GM23338 (cell line): ENCODE measurements at places on chromosomes 16 and 17.

- peak; percentile 53 for DNase-seq
Observed at GRCh38 chr17:43900858-43901754, 6.2 kb downstream of the MPP2 start.

GRCh38 chr17:9150446-9151090 lies 129.3 kb downstream of the NTN1 start:
- no peak for DNase-seq

DNA sequence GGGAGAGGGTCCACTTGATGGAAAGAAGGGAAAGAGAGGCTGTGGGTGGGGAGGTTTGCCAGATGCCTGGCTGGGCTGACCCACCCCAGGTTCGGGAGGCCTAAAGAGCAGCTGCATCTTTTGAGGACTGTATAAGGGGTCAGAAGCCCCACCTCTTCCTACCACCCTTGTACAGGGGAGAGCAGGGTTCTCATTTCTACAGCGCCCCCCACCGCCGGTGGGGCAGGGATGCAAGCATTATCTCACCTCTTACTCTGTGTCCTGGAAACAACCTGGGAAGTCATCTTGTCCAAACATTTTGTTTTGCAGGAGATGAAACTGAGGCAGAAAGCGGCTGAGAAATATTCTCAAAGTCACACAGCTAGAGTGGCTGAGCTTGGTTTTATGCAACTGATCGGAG lies 22.5 kb upstream of the CCDC182 start:
- peak; percentile 70 for DNase-seq

GRCh38 chr17:73393962-73394361 lies 82.2 kb upstream of the CDC42EP4 start:
- peak; percentile 45 for DNase-seq

- no peak for DNase-seq
Observed at GRCh38 chr16:71780521-71781089, 28.0 kb downstream of the AP1G1 start.

- DNase-seq = no peak
Observed at GRCh38 chr17:83035722-83036121, 43.7 kb upstream of the METRNL start.

GRCh38 chr16:3454093-3454492 lies 10.6 kb downstream of the NAA60 start:
- peak; percentile 55 for DNase-seq

DNA sequence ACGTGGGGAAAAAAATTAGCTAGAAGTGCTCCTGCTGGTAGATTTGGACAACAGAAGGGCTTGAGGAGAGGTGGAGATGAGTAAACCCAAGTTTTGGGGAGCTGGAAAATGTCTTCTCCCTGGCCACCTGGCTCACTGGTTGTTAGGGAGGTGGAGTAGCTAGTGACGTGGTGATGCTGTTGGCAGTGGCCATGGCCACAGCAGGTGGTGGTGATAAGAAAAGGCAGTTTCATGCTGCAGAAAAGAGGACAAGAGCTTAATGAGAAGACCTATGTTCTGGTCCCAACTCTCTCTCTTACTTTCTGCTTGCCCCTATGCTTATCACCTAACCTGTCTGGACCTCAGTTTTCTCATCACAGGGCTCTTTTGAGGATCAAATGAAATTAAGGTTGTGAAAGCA lies 223.5 kb upstream of the N4BP1 start:
- no peak for DNase-seq

- DNase-seq = no peak
Observed at GRCh38 chr17:79919862-79920720, 80.9 kb upstream of the CBX4 start.

- no peak for DNase-seq
Observed at GRCh38 chr17:32445971-32446370, 1.7 kb downstream of the PSMD11 start.

DNA sequence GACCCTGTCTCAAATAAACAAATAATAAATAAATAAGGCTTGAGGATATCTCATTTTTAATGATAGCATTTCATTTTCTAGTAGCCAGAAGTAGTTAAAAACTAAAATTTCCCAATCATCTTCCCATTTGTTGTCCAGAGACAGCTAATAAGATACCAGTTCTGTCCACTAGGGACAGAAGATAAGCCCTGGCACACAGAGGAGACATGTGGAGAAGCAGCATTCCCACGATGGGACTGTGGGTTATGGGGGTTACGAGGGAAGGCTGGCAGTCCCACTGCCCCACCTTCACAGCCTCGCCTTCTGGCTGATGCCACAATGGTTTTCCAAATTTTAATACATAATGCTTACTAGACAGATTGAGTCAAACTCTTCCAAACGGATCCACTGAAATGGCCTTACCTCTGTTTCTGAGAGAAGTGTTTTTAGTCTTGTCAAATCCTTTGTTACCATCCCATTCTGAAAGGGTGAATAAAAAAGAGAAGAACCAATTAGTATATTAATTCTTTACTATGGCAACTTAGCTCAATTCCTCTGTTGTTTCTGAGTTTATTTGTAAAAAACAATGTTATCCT lies 44.2 kb downstream of the HELZ start:
- DNase-seq = peak; percentile 58

DNA sequence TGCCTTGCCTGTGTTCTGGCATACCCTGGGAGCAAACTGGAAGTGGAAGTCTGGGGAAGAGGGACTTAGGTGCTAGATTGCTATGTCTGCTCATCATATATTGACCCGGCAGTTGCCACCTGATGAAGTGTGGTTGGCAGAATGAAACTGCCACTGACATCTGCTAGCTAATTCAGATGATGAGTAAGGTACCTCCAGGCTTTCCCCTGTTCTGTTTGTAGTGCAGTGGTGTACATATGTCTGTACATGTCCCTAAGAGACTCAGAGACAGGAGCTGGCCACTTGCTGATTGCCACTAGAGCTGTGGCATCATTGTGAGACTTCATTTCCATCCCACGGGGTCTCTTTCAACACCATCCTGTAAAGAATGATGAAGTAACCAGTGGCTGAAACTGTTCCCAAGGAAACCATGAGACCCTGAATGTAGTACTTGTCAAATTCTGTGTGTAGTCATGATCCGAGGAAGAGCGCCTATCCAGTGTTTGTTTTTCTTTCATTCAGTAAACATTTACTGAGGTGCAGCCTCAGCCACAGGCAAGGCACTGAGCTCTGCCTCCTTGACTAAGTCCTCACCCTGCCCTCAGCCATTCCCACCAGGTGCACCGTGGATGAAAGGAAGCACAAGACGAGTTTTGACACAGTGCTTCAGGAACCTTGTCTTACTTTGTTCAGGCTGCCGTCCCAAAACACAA lies 13.2 kb downstream of the CLUAP1 start:
- no peak for DNase-seq

- DNase-seq = no peak
Observed at GRCh38 chr16:81560979-81561657, 116.5 kb downstream of the CMIP start.

- no peak for DNase-seq
Observed at GRCh38 chr17:21149621-21150020, 22.9 kb downstream of the DHRS7B start.

DNA sequence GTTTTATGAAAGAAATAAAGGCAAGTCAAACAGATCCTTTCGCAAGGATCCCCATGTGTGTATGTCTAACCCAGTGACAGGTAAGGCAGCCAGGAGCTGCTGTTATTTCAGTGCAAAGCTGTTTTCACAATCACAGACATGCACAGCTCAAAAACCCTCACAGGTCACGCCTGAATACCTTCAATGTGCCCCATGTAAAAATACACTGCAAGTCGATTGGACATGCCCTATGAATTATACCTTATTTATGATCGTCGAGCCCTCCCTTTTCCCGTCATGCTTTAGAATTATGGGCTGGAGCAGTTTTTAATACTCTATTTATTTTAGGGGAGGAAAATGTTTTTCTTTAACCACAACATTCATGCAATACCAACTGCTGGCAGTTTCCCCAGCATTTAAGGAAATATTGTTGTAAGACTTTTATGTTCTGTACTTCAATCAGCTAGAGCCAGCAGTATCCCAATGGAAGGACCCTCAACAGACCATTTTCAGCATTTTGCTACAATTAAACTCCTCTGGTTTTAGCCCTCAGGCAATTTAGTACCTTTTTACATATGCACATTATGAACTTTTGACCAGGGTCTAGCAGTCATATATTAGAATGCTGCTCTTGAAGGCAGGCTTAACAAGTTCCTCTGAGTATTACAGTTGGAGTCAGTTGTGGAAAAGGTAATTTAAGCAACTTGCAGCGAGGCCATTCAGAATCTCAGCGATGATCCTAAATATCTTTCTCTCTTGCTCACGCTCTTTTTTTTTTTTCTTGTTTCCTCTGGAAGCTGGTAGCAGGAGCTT lies 362.2 kb downstream of the WWOX start:
- no peak for DNase-seq

GRCh38 chr16:75306099-75306762 lies 54.8 kb upstream of the BCAR1 start:
- DNase-seq = no peak

DNA sequence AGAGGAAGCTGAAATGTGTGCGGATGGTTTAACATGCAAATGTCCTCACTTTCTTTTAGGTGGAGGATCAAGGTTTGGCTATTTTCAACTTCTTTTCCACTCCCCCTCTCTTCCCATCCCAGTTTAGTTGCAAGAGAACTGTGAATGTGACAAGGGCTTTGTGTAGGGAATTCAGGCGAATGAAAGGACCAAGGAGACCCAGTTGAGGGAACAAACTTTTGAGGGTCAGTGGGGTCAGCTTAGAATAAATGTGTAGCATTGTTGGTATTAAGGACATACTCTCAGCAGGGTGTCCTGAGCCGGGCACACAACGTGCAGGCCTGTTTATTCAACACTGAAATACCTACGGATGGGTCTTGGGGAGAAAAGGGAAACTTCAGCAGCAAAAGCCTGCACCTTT lies 346.0 kb downstream of the PMP22 start:
- DNase-seq = peak; percentile 29

GRCh38 chr17:32875230-32875917 lies 1.6 kb downstream of the MYO1D start:
- DNase-seq = no peak

DNA sequence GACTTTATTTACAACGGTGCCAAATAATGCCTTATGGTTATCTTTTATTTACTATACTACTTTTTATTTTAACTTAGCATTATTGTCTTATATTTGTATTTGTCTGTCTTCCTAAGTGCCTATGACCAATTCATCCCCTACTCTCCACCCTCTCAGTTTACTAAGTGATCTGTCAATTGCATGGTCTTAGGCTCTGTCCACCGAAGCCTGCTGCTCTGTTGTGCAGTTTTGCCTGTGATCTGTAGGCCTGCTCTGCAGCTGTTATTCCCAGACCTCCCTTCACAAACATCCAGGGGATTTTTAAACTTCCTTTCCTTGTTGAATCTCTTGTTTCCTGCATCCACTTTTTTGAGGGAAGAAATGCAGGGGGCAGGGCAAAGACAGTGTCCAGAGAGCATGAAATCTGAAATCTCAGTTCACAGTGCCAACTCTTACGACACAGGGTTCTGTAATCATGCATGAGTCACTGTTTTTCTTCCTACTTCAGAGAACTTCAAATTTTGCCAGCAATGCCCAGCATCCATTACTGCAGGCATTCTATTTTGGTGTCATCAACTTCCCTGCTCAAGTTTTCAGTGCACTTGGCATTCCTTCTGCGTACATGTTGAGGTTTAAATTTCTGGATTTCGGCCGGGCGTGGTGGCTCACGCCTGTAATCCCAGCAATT lies 11.4 kb downstream of the SLFN5 start:
- no peak for DNase-seq

DNA sequence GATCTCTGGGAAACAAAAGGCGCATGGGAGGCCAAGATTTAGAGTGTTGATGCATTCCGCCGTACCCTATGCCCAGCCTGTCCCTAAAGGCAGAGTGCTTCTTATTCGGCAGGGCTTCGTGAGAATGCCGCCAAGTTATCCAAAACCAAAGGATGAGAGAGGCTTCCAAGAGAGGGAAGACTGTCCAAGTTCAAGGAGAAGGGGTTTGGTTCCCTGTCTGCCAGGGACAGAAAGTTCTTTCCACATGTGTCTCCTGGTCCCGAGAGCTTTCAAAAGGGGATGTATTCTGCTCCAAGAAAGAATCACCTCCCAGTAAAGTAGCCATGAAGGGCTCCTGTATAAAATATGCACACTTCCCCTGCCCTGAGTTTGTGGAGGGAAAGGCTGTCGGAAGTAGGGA lies 42.1 kb upstream of the CLEC18A start:
- DNase-seq = no peak

DNA sequence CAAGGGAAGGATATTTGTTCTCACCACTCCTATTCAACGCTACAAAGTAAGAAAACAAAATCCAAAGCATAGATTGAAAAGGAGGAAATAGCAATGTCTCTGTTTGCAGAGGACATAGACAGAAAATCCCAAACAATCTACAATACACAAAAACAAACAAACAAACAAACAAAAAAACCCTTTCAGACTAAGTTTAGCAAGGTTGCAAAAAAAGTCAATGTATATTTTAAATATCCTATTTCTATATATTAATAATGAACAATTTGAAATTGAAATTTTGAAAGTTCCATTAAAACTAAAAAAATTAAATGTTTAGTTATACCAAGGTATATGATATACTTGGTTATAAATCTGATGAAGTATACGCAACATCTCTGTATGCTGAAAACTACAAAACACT lies 37.2 kb downstream of the MYH10 start:
- no peak for DNase-seq

DNA sequence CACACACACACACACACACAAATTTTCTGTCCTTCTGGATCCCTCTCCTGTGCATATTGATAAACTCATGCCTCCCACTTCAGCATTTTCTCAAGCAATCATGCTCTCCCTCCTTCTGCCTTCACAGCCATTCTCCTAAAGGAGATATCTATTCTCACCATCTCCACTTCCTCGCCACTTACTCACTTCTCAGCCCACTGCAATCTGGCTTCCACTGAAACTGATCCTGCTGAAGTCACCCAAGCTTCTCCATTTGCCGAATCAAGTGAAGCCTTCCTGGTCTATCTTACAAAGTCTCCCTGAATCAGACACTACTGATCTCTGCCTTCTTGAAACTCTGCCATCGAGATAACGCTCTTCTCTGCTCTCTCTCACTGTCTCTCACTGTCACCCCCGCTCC lies 54.0 kb upstream of the GNAO1 start:
- no peak for DNase-seq

DNA sequence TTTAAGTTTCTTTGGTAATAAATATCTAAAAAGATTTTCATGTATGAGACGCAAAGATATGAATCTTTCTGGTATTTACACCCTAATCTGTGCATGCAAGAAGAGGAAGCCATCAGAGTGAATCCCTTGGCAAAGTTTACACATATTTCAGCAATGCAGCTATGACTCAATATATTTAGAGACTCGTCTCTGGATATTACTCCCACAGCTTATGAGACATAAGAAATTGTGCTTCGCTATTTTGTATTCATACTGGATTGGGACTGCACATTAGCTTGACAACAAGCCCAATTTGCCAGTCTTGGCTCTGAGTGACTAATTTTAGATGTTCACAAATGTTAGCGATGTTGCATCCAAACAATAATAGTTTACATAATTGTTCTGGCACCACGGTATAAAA lies 532.0 kb downstream of the CDH11 start:
- DNase-seq = no peak

DNA sequence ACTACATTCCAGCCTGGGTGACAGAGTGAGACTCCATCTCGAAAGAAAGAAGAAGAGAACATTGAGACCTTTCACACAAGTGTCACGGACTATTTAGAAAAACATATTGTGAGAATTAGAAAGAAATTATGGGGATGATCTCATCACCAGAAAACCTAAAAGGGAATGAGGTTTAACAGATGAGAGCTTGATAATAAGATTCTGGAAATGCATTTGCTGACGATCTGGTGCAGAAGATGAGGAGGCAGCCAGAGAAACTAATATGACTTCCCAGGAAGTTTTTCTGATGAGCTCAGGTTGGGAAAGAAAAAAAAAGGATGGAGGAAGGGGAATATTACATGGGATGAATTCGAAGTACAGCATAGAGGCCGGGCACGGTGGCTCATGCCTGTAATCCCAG lies 10.8 kb upstream of the APOH start:
- no peak for DNase-seq
